ENCODE measurements at places on chromosomes 6 and 20. TPM values are rescaled to one million over a fixed set of nuclear protein-coding genes. Genes with fewer than 3 reads are reported as not detected.

JARID2 gene
- total RNA-seq: 8.3 TPM

HLA-DRA gene
- not detected for total RNA-seq

MYLK4 gene
- total RNA-seq: 0.66 TPM

DNA sequence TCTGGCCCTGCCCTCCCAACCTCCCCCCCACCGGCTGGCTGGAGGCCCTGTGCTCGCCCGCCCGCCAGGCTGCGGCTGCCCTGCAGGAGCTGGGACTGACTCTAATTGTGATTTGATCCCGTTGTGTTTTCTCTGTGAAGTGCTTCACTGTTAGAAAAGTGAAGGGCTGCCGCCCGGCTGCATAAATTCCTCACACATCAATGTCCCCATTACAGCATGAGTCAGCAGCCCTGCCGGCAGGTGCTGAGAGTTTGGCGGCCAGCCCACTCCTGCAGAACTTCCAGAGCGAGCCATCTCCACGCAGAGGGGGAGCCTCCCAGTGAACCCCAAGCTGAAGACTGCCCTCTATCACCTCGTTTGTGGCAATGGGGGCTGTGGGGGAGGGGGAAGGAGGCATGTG, 137.9 kb downstream of the DLL1 start:
- no peak for DNase-seq

DNA sequence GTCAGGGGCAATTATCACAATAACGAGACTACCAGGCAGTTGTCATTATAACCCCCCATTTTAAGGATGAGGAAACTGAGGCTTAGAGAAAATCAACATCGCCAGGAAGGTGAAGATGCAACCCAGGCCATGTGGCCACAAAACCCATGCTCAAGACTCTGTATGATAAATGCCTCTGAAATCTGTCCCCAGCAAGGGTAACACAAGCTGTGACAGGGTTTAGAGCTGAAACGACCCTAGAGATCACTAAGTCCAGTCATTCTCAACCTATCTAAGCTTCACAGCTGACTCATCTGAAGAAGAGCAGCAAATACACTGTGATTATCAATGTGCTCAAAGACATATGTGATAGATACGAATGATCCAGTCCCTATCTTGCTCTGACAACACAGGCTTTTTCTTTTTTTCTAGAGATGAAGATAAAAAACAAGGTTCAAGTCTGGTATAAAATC, 47.0 kb downstream of the ARHGAP18 start:
- no peak for DNase-seq

All from pulmonary artery endothelial cell (primary cell).